Peyer's patch (tissue), 4 donors: ENCODE measurements at places on chromosomes 12 and 14. TPM values are rescaled to one million over a fixed set of nuclear protein-coding genes. Genes with fewer than 3 reads are reported as not detected.
A peak's percentile ranks its signal among the peaks of the same experiment; 100 is the strongest.

RPGRIP1 gene
- 0.40 TPM for total RNA-seq

DNA sequence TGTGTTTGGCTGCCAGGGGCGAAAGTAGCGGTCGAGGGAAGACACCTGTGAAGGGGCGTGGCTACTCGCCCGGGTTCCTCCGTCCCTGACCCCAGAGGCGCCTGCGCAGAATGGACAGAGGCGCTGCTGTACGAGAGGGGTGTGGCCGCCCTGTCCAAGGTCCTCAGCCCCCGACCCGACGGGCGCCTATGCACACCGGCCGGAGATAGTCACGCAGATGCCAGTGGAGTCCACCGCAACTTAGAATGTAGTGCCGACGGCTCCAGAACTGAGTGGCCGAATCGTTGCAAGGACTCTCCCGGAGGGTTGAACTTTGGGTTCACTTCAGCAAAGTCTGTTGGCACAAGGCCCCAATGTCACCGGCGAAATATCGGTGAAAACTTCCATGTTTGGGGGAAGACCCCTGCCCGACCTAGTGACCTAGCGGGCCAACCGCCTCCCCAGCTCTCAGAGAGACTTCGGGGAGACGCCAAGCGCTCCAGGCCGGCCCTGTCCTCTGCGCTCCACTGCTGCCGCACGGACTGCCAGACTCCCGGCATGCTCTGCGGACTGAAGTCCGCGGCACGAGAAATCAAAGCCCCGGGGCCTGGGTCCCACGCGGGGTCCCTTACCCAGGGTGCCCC is 541 bp upstream of the RNU6-7 start:
- peak; percentile 92 for DNase-seq

- DNase-seq = no peak
Observed at GRCh38 chr12:46787496-46788055, 38.2 kb downstream of the SLC38A4 start.

GRCh38 chr12:74551291-74551690 is 13.7 kb downstream of the ATXN7L3B start:
- no peak for DNase-seq

GRCh38 chr12:81987371-81987770 is 228.2 kb upstream of the PPFIA2 start:
- no peak for DNase-seq

GRCh38 chr14:59274991-59275391 is 86.5 kb downstream of the DAAM1 start:
- DNase-seq = no peak

DNA sequence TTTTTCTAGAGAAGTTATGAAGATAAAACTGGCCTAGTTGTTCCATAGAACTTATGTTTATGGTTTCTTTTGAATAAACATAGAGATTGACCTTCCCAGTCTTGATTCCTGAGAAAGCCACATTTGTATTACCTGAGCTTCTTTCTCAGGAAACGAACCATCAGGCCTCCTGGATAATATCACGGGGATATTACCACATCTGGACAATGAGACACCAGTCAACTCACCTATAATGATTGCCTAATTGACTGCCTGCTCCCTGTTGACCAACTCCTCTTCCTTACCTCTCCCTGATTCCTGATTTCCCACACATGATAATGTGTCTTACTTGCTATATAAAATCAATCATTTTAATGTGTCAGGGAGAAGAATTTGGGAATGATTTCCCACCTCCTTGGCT is 822.7 kb downstream of the LRFN5 start:
- DNase-seq = no peak

DNA sequence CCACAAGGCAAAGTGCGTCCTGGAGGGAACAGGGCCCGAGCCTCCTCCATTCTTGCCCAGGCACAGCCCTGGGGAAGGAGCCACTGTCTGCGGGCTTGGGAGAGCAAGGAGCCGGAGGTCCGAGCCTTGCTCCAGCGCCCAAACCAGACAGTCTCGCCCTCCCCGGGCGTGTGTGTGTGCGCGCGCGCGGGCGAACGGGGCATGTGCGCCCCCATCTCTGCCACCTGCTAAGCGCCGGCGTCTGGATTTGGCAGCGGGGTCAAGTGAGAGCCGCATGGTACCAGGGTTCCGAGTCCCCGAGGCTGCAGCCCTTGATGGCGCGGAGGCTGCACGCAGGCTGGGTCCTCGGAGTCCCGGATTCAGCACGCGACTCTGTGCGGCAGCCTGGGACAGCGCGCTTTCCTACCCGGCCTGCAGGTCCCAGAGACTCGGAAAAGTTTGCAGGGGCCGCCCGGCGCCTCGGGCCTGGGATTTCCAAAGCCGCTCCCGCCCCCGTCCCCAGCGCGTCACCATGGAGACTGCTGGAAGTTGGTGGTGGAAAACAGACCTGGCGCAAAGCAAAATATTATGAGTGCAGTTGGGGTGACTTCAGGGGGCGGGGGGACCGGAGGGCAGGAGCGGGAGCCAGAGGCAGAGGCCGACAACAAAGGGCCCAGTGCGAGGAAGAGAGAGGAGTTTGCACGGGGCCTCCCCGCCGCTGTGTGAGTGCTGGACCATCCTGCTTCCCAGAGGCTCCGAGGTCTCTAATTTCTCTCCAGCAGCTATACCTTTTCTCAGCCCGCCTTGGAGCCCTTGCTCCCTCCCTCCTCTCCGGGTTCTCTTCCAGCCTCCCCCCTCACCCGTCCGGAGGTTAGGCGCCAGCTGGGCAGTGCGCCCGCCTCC is 4.2 kb downstream of the RFX4 start:
- no peak for DNase-seq

IFNG-AS1 gene
- not detected for total RNA-seq

CYP27B1 gene
- not detected for total RNA-seq

GRCh38 chr12:2259369-2259768 is 206.6 kb downstream of the CACNA1C start:
- DNase-seq = no peak

GRCh38 chr12:15322164-15323061 is at the start of gene PTPRO:
Gene PTPRO, plus strand, starts transcription at chr12:15322508.
- no peak for DNase-seq

DNA sequence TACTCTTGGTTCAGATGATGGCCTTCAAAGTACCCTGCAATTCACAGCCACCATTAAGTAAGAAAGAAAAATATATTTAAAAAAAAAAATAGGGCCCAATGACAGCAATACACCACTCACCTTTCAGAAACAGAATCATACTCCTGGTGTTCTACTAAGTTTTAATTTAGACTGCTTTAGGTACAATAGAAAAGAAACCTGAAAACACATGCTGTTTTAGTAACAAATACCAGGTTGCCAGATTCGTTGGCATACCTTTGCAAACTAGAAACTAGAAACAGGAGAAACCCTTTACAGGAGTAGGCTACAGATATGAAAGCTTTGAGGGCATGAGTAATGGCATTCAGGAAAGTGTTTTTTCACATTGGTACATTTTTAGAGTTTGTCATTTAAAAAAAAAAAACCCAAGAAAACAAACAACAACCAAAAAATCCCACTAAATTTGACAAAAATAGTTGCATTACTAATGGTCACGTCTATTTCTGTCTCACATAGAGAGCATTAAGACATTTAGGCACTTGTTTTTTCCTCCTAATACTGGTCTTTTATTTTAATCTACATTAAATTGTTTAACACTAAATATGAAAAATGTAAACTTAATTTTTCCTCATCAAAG is 4.0 kb downstream of the SIX1 start:
- no peak for DNase-seq
